ENCODE measurements at places on chromosomes 13 and 19.

DNA sequence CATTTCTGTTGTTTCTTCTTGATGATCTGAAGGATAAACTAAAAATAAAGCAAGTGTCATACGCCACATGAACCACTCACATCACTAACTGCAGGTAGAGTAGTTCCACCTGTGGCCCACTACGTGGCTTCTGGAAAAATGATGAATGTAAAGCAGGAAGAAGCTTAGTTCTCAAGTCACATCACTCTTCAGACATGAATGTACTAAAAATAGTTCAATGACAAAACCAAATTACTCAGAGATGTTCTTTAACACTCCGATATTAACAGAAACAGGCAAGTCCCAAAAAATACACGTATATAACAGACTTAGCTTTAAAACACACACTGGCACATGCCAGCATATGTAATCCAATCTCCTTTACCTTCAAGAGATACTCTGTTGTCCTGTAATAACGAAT is 21.6 kb downstream of the RAB20 start:
- DNase-seq: no peak

DNA sequence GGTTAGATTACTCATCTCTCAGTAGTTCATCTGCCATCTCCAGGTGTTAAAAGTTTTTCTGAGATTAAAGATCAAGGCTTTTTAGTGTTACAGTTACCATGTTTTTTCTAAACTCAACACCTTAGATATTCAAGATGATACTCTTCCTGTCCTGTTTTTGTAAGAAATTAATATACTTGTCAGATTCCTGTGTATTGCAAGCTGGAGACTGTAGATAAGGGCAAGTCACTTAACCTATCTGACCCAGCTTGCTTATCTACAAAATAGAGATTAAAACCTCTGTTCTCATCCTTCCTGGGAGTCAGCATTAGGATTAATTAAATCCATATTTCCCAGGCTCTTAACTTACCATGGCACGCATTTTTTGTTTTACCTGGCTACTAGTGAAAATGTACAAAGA is 25.2 kb downstream of the SUGT1 start:
- DNase-seq: no peak

DNA sequence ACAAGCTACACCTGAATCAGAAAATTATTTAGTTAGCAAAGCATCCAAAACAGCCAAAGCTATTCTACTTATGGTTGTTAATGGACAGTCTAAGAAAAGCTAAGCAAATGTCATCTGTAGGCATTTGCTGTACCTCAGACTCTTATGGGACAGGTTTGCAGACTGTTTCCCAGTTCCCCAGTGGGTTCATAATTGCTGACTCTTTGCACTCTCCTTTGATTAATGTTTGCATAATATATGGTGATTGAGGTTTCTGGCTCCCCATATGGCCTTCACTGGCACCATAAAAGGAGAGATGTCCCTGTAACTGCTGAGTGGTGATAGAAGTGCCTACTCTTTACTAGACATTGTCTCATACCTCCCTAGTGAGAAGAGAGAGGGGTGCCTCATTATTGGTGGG is 142.1 kb downstream of the GPC6 start:
- no peak for DNase-seq

GRCh38 chr13:36192166-36192565 is 22.2 kb downstream of the SOHLH2 start:
- no peak for DNase-seq

Measured in hippocampal formation (tissue), 2 donors.